ENCODE measurements at places on chromosomes 6 and 20.
A peak's percentile ranks its signal among the peaks of the same experiment; 100 is the strongest.

GRCh38 chr6:84123186-84123585, 89.6 kb downstream of the MRAP2 start:
- no peak for DNase-seq

- DNase-seq: no peak
Measured at GRCh38 chr6:14258695-14259593, 141.4 kb downstream of the CD83 start.

GRCh38 chr6:51986864-51987263, 100.5 kb downstream of the PKHD1 start:
- no peak for DNase-seq

DNA sequence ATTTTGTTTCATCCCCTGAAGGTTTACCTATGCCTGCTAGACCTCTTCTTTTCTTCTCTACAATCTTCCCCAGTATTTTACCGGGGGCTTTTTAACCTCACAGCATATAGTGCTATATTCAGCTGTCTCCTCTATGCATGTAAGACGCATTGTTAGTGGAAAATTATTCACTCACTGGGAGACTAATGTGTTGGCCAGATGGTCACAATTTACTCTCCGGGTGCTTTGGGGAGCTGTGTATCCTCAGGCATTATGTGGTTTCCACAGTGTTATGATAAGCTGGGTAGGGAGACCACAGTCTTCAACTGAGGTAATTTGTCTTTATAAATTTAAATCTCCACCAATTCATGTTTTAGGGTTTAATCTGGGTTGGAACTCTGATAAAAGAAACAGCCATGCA, 553.8 kb upstream of the PTCHD4 start:
- peak; percentile 35 for DNase-seq

DNA sequence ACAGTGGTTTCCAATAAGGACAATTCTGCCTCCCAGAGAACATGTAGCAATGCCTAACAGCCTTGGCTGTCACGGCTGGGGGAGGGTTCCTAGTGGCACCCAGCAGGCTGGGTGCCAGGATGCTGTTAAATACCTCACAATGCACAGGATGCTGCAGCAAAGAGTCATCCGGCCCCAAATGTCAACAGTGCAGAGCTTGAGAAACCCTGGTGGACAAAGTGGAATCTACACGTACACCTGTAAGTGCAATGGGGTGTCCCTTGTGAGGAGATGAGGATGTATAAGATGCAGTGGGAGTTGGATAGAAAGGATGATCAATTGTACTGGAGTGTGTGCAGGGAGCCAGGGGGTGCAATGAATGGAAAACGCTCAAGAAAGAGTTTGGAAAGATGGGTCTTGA, 142.4 kb downstream of the FNDC1 start:
- DNase-seq: no peak

DNA sequence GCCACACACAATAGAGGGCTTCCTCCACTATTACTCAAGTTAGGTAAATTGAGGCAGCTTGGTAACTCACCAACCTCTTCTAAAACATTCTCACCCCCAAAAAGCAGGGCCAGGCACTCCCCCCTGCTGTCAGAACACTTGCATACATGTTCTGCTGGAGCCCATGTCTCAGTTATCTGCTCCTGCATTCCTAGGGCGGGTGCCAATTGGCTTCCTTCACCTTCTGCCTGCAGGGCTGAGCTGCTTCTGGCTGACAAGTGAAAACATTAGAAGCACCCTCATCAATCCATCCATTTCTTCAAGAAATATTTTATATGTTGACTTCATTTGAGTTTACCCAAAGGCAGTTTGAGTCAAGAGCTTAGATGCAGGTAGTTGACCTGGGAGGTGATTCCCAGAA, 4.5 kb upstream of the ENTPD6 start:
- no peak for DNase-seq

DNA sequence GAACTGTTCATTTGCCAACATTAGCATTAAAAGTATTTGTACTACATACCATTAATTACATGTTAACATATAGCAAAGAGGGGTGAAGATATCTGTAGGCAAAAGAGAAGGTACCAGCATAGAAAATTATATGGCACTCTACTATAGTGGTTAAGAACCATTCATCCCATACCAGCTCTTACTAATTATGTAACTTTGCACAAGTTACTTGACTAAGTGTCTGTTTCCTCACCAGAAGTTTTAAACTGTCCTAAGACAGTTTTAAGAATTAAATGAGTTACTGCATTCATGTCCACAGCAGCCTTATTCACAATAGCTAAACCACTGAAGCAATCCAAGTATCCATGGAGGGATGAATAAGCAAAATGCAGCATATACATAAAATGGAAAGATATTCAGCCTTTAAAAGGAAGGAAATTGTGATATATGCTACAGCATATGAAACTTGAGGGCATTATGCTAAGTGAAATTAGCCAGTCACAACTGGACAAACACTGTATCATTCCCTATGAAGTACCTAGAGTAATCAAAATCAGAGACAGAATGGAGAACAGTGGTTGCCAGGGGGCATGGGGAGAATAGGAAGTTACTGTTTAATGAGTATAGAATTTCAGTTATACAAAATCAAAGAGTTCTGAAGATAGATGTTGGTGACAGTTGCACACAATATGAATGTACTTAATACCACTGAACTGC, 98.9 kb downstream of the RNGTT start:
- no peak for DNase-seq

GRCh38 chr6:11767458-11767857, 11.1 kb downstream of the ADTRP start:
- no peak for DNase-seq

DNA sequence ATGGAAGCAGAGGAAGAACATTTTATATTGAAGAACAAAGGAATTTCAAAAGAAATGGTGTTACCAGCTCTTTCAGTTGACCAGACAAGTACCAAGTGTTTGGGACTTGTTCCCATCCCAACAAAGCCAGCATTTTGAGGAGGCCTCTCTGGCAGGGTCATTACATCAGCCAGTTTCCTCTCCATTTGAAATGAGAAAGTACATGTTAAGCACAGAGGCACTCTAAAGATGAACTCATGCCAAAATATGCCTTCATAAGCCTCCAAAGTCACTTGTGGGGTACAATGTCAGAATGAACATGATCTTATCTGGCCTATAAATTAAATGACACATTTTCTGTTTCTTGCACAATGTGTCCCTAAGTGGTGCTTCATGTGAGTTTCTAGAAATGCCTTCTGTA, 223.9 kb downstream of the PRL start:
- DNase-seq: no peak

- DNase-seq: no peak
Measured at GRCh38 chr20:25277941-25278521, 30.1 kb downstream of the PYGB start.

Data from HFFc6 (cell line).